Activated T-cell treated with anti-CD3 and anti-CD28 coated beads, Interleukin-2, amount 50 U/mL, for 48 hours (primary cell): ENCODE measurements at places on chromosomes 6 and 20.

GRCh38 chr6:22467645-22468044 lies 101.7 kb upstream of the HDGFL1 start:
- DNase-seq, result no peak

DNA sequence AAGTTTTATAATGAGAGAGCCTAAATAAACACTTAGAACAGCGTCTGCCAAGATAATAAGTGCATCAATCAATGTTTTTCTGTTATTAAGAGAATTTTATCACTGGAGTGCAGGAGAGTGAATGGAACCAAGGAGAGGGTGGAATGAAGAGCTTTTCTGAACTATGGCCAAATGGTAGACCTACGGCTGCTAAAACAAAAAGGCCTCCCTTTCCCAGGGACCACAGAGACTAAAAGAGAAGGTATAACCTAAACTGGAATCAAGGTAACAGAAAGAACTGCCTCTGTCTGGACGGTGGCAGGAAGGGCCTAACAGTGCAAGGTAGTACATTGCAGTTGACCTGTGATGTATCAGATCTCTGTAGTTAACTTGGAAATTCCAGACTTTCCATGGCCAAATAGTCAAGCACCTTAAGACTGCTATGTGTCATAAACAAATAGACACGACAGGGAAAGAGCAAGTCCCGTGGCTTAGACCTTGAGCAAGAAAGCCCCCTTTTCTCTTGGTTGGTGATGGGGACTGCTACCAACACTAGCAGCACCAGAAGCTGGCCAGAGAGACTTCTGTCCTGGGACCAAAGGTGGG lies 5.5 kb downstream of the CNKSR3 start:
- DNase-seq, result no peak

DNA sequence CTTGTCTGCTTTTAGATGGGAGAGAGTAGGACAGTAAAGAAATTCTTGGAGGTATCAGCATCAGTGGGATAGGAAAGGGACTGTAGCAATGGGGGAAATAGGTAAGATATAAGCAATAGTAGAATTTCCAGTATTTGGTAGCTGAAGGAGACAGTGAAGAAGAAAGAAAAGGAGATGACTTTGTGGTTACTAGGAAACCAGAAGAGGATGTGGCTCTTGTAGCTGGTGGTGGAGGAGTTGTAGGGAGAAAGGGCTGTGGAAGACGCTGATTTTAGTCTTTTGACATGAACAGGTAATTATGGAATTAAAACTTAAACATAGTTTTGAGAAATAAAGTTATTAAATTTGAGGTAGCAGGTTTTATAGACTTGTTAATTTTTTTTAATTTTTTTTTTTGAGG lies 26.1 kb downstream of the SH3BGRL2 start:
- DNase-seq, result no peak

DNA sequence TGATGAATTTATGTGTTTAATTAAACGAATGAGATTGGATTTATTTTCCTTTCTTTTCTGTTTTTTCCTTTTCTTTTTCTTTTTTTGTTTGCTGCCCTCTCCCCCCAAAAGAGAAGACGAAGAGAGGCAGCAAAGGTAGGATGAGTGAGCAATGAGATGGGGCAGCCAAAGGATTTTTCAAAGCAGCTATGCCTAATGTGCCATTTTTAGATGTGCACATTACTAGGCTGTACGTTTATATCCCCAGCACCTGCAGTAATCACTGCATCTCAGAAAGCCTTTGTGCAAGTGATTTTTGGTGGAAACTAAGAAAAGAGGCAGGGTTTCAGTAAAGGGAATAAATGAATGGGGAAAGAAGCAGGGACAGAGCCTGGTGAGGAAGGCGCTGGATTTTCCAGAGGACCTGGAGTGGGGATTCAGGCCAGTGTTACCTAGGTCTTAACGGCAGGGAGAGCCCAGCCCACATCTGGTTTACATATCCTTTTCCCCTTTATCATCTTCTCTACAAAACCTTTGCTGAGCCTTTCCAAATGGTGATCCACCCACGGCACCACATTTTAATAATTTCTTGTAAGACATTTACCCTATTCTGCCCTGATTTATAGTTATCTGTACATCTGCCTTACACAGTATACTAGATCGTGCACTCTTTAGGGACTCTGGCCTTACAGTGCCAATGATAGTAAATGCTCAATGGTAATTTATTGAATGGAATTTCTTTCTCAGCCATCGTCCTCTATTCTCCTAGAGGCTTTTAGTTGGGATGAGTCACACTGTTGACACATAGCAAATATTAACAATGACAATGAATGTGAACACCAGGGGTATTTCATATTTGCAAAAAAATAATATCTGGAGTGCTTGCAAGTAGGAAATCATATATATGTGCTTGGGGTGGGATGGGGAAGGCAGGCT lies 38.3 kb upstream of the ATXN1 start:
- DNase-seq, result no peak

DNA sequence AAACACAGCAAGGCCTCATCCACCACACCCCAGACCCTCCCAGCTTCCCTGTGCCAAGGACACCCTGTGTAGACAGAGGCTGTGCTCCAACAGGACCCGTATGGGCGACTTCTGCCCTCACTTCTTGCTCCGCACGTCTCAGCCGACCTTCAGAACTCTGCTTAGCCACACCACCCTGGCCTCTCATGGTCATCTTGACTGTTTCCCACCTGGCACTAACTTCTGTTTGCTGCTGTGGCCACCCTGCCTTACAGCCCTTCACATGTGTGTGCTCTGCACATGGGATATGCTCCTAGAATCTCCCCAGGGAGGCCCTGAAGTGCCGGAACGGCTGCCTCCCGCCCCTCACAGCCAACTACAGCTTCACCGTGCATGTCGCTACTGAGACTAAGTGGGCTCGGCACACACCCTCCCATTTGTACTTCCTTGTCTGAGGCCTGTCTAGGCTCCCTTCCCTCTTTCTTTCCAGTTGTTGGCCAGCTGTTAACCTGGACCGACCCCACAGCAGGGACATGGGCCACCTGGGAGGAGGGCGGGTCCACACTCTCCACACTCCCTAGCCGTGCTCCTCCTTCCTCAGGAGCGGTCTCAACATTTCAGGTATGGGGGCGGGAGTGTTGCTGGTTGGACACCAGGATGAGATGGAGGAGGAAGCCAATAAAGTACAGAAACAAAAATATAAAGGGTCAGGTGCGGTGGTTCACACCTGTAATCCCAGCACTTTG lies 69.6 kb downstream of the PYGB start:
- peak; percentile 8 for DNase-seq

DNA sequence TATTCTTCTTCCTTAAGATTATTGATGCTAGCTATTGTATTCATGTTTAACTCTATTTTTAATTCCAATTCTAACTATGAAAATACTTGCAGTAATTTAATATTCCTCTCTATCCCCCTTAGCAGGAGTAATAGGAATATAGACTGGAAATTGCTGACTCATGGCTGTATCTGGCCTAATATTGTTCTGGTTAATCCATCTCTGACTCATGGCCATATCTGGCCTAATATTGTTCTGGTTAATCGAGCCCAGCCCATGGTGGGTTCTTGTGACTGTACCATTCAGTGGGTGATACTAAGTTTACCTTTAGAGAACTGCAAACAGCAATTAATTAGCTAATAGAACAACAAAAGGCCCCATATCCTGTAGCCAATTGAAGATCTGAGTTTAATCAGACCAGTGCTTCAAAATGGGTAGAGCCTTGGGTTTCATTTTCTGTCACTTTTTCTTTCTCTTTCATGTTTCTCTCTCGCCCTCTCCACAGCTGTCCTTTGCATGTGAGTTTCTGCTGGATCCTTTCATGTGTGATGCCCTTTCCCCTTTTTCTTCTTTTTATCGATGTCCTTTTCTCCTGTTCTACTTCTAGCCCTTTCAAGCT lies 50.6 kb downstream of the SLC22A3 start:
- DNase-seq, result no peak

- no peak for DNase-seq
Observed at GRCh38 chr20:9919271-9920014, 80.6 kb upstream of the PAK5 start.

- peak; percentile 77 for DNase-seq
Observed at GRCh38 chr6:125995972-125996580, 9.7 kb downstream of the TRMT11 start.

- no peak for DNase-seq
Observed at GRCh38 chr6:26129656-26130055, 42.4 kb downstream of the HFE start.

DNA sequence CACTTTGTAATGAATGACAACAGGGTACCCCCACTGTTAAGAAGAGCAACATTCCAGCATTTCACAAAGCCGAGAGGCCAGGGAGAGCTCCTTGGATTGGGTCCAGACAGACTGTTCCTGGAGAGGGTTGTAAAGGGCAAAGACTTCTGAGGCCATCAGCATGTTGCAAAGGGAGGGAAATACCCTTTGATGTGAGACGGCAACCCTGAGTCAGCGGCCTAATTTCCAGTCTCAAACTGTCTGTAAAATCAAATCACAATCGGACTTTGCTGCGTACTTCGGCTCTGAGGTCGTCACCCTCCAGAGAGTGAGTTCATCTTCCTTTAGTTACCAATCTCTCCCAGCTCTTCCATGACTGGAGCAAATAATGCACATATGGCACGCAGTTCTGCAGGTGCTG lies 101.0 kb upstream of the DTNBP1 start:
- no peak for DNase-seq

GRCh38 chr6:38976801-38977500 lies 71.6 kb upstream of the GLP1R start:
- DNase-seq, result no peak

DNA sequence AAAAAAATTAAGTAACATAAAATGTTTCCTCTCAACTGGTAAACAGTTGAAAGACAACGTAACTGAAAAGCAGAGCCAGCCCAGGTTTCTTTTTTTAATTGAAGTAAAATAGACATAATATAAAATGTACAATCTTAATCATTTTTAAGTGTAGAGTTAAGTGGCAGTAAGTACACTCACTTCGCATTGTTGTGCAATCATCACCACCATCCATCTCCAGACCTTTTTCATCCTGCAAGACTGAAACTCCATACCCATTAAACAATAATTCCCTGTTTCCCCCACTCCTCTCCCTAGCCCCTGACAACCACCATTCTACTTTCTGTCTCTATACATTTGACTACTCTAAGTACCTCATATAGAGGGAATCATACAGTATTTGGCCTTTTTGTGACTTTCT lies 395.7 kb downstream of the RNGTT start:
- DNase-seq, result no peak

GRCh38 chr6:105326216-105326615 lies 76.7 kb downstream of the PREP start:
- DNase-seq, result no peak

GRCh38 chr6:137214931-137215330 lies 4.3 kb downstream of the IFNGR1 start:
- DNase-seq, result no peak

DNA sequence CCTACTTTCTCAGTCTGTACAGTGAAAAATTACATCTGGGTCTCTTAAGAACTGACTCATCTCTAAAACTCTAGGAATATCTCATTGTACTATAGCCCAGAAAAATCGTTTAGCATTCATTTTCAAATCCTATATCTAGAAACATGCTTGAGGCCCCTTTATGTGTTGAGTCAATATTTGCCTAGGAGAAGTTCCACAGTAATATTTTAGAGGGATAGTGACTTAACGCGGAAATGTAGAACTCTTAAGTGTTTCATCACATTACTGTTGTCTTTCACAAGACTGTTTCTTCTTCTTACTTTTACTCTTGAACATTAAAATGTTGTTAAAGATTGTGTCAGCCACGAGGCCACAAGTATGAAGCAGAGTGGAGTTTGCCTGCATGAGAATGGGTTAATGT lies 23.0 kb upstream of the MYLIP start:
- DNase-seq, result no peak

- no peak for DNase-seq
Observed at GRCh38 chr20:25277941-25278521, 30.1 kb downstream of the PYGB start.

GRCh38 chr6:35063701-35064280 lies 77.3 kb downstream of the TCP11 start:
- no peak for DNase-seq

DNA sequence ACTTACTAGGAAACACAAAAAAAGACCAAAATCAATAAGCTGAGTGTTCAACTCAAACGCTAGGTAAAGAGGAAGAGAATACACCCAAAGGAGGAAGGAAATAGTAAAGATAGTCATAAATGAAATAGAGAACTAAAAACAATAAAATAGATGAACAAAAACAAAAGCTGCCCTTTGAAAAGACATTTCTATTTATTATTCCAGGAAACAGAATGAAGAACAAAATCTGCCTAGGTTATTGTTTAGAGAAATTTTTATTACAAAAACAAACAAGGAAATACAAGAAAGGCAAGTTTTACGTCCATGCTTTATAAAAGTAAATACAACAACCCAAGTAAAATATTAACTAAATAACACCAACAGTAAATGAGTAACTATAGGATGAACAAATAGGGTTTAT lies 20.1 kb downstream of the HLA-DMB start:
- DNase-seq, result no peak

GRCh38 chr20:45111799-45112471 lies 3.0 kb downstream of the WFDC5 start:
- DNase-seq, result no peak

DNA sequence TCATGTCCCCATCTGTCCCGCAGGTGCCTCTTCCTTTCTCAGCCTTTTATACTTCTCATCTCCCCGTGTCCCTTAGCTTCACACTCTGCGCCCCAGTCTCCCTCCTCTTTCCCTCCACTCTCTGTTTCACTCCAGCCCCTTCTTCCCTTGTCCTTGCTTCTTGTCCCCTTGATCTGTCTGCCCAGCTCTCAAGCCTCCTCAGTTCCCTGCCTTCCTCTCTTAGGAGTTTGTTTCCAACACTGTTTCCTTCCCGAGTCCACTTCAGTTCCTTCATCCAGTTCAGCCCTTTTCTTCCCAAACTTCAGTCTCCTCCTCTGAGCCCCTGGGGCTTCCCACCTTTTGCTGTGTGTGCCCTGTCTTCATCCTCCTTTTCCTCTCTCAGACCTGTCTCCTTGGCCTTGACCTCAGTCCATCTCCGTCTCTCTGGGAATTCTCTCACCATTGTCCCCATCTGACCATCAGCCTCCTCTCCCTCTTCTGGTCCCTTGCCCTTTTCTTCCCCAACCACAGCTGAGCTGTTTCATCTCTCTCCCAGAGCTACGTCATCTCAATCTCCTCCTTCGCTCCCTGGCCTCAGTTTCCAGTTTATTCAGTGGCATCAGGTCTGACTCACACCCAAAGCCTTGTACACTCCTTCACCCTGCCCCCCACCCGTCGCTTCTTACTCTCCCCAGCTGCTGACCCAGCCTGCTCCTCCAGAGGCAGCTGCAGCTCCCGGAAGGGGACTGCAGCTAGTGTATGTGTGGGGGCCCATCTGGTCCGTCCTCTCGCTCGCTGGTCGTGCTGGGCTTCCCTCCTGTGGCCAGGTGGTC lies 2.7 kb upstream of the DDR1 start:
- no peak for DNase-seq

DNA sequence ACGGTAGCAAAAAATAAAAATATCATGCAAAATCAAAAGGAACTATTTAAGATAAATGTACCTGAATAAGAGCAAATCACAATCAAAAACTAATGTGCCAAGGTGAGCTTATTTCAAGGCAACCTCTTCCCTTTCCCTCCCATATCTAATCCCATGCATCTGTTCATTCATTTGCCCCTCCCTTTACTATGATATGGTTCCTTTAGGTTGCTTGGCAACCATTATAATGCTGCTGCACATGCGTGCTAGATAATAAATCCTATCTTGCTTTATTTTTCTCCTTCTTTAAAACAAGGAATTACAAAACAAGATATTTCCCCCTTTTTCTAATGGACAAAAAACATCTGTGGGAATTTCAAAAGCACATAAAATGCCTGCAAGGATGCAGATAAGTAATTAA lies 318.2 kb upstream of the POU3F2 start:
- DNase-seq, result no peak

GRCh38 chr6:52518279-52518945 lies 58.4 kb downstream of the TRAM2 start:
- DNase-seq, result no peak

- DNase-seq, result no peak
Observed at GRCh38 chr6:24517659-24518543, 23.1 kb downstream of the ALDH5A1 start.
